T-helper 2 cell treated with Interferon-gamma antibody and Interleukin-4, amounts not matched to agents 5 μg/mL and 100 μg/mL, for 36 hours (primary cell): ENCODE measurements at places on chromosomes 6 and 20.

GRCh38 chr6:166751051-166751595 lies 124.1 kb upstream of the RPS6KA2 start:
- no peak for DNase-seq

GRCh38 chr6:30122515-30122914 lies 9.6 kb upstream of the TRIM31 start:
- DNase-seq, result no peak

DNA sequence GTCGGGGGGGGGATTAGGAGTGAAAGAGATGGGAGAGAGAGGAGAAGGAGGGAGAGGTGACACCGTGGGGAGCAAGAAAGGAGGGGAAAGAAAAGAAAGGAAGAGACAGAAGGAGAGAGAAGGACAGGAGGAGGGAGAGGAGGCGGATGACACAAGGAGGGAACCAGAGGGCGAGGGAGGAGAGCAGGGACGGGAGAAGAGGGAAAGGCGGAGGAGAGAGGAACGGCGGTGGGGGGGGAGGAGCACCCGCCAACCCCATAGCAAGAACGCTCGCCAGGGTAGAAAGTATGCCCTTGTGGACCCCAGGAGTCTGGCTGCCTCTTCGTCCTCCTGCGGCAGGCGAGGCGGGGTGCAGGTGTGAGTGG lies 4.5 kb upstream of the INSM1 start:
- no peak for DNase-seq

DNA sequence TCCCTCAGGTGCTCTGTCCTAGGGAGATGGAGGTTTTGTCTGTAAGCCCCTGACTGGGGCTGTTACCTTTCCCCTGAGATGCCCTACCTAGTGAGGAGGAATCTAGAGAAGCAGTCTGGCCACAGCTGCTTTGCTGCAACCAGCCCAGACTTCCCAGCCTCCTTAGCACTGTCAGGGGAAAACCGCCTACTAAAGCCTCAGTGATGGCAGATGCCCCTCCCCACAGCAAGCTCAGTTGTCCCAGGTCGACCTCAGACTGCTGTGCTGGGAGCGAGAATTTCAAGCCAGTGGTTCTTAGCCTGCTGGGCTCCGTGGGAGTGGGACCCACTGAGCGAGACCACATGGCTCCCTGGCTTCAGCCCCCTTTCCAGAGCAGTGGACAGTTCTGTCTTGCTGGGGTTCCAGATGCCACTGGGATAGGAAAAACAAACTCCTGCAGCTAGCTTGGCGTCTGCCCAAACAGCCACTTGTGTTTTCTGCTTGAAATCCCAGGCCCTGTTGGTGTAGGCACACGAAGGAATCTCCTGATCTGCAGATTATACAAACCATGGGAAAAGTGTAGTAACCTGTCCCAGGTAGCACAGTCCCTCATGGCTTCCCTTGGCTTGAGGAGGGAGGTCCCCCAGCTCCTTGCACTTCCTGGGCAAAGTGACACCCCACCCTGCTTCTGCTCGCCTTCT lies 146.4 kb upstream of the PROKR2 start:
- DNase-seq, result no peak

DNA sequence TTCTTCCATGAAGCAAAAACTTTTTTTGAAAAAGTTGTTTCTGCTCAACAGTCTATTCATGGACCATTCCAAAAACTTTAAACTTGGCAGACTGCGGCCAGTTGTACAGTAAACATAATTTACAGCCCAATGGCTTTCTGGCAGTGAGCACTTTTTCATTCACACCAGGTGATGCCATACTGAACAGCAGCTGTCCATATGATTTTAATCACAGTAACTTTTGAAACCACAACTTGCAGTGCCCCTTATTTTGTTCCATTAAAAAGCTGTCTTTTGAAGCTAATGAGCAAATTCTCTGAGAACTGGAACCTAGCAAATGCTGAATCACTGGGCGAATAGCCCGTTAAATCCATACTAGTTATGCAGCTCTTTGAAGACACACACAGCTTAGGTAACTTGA lies 576.6 kb downstream of the PTPRT start:
- no peak for DNase-seq

DNA sequence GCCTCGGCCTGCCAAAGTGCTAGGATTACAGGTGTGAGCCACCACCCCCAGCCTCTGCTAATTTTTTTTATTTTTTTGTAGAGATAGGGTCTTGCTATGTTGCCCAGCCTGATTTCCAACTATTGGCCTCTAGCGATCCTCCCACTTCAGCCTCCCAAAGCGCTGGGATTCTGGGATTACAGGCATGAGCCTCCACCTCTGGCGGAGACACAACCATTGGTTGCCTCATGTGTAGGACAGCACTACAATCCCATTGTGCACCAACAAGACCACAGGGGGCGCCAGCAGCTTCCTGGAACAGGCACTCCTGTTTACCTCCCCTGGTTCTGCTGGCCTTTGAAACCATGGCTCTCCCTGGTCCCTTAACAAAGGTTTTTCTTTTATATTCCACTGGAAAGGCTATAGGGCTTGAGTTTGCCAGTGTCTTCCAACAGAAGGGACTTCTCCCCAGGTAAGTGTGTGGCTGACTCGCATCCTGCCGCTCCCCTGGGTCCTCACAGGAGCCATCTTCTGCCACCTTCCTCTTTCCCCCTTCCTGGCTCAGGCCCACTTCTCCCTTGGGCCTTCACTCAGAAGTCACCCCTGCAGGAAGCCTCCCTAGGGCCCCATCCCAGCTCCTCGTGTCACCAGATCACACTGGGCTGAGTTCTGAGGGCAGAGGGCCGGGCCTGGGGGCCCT lies 39.2 kb upstream of the TLDC2 start:
- peak; percentile 46 for DNase-seq

- no peak for DNase-seq
Measured at GRCh38 chr20:44594730-44595129, 12.4 kb downstream of the PKIG start.

DNA sequence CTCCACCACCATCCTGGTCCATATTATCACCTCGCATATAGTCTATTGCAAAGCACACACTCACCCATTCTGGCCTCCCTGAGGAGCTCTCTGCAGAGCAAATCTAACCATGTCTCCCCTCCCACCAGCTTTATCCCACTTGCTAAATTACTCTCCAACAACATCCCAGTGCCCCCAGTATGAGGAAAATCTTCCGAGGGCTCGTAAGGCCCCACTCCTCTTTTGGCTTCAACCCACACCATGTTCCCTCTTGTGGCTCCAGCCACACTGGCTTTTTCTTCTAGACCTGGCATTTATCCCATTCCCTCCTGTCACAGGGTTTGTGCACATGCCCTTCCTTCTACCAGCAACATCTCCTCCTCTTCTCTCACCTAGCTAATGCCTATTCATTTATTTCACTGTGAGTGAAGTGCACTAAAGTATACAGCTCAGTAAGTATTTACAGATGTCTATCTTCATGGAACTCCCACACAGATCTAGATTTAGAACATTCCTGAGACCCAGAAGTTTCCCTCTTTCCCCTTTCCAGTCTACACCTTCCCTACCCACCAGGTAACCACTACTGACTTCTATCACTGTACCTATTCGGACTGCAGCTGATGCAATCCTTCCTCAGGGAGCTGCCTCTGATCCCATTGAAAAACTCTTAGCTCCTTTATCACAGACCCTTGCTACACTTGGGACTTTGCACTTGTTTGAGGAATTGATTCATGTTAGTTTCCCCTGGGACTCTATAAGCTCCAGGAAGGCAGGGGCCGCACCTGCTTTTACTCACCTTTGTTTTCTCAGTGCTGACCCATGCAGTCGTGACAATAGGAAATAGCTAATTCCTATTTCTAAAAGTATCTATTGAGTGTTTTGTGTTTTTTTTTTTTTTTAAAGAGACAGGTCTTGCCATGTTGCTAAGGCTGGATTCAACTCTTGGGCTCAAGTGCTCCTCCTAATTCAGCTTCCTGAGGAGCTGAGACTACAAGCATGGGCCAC lies 15.5 kb downstream of the MRPL14 start:
- DNase-seq, result no peak

DNA sequence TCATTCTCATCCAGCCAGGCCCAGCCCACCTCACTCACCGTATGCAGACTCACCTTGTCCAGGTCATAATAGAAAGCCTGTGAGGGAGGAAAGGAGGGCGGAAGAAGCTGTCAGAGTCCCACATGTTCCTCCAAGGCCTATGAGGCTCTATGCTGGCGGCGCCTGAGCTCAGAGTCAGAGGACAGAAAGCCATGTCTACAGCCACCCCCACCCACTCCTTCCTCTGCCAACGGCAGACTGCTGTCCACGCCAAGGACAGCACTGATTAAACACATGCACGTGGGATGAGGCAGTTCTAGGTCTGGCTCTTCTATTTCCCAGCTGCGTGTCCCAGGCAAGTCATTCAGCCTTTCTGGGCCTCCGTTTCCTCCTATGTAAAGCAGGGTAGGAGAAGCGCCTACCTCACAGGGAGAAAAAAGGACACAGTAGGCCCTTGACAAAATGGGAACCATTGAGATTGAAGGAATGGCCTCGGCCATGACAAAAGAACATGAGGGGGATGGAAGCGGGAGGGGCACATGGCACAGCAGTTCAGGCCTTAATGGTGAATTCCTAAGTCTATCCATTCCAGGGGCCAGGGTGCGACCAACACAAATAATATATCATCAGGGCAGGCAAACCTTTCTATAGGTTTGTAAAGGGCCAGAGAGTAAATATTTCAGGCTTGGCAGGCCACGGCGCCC lies 80.1 kb downstream of the RIPOR3 start:
- no peak for DNase-seq

DNA sequence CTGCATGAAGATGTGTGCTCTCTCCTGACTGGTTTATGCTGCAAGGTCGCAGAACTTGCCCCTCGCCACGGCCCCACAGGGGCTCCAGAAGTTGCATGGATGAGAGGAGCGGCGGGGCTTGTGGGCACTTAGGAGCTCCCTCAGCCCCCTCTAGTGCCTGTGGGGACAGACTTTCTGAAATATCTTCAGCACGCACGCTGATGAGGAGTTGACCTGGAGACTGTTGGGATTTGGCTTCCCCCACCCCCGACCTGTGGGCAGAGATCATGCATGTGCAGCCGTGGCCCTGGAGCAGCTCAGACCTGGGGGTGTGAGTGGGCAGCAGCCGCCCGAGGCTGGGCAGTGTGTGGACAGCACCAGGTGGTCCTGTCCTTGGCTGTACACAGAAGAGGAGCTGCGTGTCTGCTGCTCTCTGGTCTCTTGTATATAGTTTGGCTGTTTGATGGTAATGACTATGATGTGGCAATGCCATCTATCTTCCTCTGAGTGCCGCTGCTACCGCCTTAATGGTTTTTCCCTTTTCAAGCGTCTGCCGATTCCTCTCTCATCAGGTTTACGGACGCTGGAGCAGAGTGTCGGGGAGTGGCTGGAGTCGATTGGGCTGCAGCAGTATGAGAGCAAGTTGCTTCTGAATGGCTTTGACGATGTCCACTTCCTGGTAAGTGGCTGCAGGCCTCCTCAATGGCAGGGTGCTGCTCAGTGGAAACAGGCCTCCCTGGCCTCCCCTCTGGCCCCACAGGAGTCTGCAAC lies 81.4 kb downstream of the TCP11 start:
- no peak for DNase-seq

DNA sequence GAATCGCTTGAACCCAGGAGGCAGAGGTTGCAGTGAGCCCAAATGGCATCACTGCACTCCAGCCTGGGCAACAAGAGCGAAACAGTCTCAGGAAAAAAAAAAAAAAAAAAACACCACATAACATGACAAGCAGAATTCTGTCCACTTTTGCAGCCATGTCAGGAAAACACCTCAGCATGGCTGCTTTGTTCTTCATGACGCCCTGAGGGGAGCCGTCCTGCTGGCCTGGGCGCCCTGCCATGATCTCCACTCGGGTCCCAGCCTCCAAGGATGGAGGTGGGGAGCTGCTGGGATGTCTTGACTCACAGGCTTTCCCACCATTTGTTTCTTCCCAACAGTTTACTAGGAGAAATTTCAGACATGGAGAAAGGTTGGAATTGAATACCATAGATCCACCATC lies 42.2 kb downstream of the SNX9 start:
- no peak for DNase-seq

DNA sequence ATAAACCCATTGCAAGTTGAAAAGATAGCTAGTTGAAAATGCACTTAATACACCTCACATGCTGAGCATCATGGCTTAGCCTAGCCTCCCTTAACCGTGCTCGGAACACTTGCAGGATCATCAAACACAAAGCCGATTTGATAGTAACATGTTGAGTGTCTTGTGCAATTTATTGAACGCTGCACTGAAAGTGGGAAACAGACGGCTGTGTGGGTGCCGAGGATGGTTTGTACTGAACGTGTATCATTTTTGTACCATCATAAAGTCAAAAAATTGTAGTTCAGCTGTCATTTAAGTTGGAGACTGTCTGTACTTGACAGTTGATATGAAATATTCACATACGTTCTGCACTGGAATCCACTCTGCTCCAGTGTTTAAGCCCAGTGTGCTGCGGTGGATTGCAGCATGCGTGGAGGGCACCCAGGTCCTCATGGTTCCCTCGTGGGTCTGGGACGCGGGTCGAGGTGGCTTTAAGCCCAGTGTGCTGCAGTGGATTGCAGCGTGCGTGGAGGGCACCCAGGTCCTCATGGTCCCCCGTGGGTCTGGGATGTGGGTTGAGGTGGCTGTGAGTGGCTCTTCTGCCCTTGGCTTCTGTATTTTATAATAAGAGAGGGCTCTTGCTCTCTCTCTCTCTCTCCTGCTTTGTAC lies 77.0 kb downstream of the CDH4 start:
- no peak for DNase-seq

GRCh38 chr6:53922539-53922981 lies 127.8 kb downstream of the LRRC1 start:
- no peak for DNase-seq

DNA sequence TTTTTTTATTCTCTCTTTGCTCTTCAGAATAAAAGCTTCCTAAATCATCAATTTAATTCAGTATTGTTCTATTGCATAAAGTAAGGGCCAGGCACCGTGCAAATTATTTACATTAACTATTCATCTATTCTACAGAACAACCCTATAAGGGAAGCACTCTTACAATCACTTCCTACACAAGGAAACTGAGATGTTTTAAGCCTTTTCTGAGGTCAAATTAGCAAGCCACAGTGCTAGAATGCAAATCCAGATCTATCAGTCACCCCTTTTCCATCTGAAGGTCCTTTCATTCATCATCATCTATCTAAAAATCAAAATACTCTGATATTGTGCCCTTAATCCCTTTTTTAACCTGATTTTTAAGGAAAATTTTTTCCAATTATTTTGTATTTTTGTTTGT lies 31.2 kb downstream of the FRK start:
- no peak for DNase-seq

DNA sequence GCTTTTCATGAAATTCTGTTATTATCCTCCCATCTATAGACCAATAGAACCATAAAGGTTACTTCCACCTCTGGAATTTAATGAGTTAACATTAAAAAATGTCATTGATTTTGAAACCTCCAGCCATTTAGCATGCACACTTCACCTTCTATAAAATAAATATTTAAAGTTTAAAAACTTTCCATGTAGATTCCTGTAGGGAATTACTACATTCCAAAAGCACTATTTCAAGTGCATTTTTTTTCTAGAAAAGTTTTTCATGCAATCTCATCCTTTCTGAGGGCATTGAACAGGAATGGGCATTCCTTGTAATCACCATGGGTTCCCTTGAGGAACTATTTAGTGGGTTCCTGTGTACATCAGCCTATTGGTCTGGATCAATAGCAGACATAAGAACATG lies 253.8 kb upstream of the RIN2 start:
- DNase-seq, result no peak

GRCh38 chr20:47614703-47615309 lies 113.1 kb downstream of the NCOA3 start:
- DNase-seq, result no peak
